ENCODE measurements at places on chromosomes 16 and 17.

DNA sequence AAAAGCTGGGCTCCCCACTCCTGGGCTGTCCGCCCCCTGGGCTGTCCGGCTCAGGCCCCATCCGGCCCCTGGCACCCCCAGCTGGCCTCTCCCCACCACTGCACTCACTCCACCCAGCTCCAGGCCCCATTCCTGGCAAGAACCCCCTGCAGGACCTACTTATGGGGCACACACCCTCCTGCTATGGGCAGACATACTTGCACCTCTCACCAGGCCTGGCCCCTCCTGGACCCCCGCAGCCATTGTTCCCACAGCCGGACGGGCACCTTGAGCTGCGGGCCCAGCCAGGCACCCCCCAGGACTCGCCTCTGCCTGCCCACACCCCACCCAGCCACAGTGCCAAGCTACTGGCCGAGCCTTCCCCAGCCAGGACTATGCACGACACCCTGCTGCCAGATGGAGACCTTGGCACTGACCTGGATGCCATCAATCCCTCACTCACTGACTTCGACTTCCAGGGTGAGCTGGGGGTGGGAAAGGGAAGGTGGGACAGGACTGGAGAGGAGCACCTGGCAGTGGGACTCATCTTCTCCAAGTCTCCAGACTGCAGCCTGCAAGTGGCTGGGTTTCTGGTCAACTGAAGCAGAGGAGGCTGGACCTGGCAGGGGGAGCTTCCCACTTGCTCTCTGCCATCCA lies 17.6 kb downstream of the UNC119 start:
- no peak for DNase-seq

DNA sequence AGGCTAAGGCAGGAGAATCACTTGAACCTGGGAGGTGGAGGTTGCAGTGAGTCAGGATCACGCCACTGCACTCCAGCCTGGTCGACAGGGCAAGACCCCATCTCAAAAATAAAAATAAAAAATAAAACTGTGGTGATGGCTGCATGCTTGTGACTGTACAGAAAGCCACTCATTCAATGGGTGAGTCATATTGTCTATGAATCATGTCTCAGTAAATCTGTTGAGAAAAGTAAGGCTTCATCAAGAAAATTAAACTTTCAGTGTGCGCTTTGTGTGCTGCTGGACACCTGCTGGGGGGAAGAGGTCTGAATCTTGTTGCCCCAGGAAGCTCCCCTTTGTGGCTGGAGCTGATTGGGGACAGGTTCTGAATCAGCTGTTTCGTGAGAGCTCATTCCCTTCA lies 11.3 kb downstream of the NUBP1 start:
- peak; percentile 82 for DNase-seq

DNA sequence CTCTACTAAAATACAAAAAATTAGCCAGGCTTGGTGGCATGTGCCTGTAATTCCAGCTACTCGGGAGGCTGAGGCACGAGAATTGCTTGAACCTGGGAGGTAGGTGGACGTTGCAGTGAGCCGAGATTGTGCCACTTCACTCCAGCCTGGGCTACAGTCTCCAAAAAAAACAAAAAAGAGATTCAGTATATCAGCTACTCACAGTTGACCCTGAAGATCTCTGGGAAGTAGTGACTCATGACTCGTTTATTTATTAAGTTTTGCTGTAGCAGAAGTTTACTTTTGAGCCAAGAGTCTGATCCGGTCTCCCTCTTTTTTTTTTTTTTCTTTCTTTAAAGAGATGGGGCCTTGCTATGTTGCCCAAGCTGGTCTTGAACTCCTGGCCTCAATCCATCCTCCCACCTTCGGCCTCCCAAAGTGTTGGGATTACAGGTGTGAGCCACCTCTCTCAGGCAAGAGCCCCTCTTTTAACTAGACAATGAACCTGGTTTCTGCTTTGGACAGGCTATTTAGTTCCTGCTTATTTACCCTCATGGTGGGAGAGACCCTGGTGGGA lies 4.4 kb downstream of the MVP start:
- peak; percentile 87 for DNase-seq

- DNase-seq = peak; percentile 67
Observed at GRCh38 chr16:75402821-75403475, 30.4 kb downstream of the CFDP1 start.

GRCh38 chr16:76329106-76329505 lies 51.9 kb downstream of the CNTNAP4 start:
- no peak for DNase-seq

DNA sequence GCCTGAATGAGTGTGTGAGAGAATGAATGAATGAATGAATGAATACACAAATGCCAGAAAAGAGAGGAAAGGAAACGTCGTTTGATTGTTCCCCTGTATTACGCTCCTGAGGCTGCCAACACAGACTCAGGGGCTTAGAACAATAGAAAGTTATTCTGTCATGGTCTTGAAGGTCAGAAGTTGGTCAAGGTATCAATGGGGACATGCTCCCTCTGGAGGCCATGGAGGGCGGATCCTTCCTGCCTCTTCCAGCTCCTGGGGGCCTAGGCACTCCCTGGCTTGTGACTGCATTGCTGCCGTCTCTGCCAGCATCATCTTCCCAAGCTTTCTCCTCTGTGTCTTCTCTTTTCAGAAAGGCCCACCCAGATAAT lies 1.5 kb upstream of the SLC38A8 start:
- DNase-seq = peak; percentile 63

GRCh38 chr17:34423978-34424813 lies 61.2 kb upstream of the CCL1 start:
- no peak for DNase-seq

DNA sequence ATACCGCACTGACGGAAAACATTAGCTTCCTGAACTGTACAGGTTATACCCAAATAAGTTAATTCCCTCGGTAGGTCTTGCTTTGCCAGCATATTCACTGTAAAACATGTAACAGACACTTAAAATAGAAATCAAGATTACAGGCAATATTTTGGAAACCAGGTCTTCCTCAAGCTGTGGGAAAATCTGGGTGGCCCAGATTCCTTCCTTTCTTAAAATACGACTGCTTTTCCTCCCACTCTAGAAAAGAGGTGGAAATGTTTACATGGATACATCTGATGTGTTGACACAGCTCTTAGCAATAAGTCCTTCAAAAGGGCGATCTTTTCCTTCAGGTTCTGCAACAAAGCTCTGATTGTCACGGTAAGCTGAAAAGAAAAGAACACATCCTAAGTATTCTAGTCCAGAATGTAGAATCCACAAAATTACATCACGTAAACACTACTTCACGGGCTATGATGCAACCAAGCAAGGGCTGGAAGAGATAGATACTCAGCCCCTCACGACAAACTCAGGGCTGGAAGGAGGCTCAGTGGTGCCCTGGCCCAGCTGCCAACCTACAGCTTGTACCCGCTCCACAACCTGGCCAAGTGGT lies 18.4 kb downstream of the STX8 start:
- DNase-seq = no peak

DNA sequence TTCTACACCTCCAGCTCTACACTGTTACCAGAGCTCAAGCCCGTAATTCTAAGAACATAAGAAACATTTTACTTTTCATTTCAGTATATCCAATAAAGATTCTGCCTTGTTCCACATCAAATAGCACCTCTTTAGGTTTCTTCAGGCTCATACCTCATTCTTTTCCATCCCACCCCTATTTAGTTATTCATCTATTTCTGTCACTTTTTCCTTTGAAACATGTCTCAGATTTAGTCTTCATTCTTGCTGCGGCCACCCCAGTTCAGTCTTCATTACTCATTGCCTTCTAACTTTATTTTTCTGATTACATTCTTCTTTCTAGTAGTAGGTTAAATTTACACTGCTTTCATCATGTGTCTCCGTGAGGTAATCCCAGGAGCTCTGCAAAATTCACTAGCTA lies 33.5 kb downstream of the PPM1E start:
- DNase-seq = no peak

DNA sequence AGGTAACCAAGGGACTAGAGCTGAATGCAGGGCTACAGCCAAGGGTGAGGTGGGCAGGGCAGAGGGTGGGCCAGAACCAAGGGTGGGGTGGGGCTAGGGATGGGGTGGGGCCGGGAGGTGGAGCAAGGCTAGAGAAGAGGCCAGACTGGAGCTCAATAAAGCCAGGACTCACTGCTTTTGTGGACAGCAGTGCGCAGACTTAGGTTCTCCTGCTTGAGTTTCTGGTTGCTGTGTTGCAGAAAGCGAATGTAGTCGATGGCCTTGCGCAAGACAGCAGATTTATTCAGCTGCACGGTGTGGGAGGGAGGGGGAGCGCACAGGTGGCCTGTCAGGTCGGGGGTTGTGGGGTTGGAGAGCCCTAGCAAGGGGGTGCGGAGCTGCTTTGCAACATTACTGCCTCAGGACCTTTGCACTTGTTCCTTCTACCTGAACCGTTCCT lies 18.7 kb downstream of the SREBF1 start:
- peak; percentile 57 for DNase-seq

DNA sequence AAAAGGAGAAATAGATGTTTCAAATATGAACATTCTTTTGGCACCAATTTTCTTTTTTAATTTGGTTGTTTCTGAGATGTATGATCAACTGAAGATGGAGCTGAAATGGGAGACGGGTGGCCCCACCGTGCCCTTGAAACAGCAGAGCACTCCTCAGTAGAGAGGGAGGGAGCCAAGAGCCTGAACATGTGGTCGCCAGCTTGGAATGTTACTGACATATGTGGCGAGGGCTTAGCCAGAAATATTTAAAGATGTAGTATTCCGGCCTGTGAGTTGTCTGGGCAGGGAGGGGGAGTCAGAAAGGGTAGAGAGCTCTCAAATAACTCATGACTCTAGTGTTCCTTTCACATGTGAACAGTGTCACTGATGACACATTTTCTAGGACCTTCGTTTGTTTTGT lies 13.3 kb upstream of the MRC2 start:
- DNase-seq = peak; percentile 59

GRCh38 chr16:3460121-3460520 lies 16.6 kb downstream of the NAA60 start:
- DNase-seq = no peak

DNA sequence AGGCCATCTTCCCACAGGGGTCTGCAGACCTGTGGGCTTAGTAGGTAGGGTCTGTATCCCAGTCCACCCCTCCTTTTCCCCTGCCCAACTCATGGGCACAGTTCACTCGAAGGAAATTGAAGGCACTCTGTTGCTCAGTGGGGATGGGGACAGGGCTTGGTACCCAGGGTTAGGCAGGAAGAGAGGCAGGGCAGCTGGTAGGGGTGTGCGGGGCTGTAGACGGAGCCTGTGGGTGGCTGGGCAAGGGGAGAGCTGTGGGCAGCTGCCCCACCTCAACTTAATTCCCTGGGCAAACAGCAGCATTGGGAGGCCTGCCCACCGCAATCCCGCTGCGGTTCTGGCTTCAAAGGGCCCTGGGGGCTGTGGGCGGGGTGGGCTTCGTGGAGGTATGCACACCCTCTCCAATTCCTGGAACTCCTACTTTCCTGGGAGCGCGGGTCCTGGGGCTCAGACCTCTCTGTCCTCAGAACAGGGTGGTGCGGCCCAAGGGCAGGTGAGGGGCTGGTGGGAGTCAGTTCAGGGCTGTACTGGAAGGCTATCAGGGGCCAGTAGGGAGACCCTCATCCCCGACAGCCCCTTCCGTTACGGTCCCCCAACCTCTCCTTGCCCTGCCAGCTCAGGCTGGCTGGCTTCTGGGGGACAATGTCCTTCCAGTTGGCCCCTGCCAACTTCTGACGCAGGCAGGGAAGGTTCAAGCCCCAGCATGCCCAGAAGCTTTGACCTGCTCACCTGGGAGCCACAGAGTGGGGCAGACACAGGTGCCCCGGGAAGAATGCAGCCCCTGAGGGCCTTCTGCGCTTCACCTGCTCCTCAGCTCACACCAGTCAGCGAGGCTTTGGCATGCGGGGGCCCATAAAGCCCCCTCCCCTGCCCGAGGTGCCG lies 9.1 kb downstream of the FOXJ1 start:
- DNase-seq = no peak

- DNase-seq = no peak
Observed at GRCh38 chr17:16325964-16326363, 27.3 kb downstream of the CENPV start.

DNA sequence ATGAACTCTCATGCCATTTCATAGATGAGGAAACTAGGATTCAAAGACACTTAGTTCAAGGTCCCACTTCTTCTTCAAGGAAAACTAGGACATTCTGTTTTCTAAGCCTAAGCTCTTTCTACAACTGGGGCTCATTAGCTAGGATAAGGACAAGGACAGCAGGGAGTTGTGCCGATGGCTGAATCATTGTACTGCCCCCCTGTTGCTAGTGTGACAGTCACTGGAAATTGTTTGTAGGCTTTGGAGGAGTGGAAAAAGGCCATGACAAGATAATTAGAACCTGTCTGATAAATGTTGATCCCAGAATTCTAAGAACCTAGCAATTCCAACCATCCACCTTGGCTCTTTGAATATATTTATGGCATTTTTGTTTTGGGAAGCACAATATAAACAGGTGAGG lies 445.7 kb downstream of the CDH8 start:
- DNase-seq = no peak

GRCh38 chr16:48613061-48613957 lies 3.3 kb upstream of the N4BP1 start:
- DNase-seq = peak; percentile 22

DNA sequence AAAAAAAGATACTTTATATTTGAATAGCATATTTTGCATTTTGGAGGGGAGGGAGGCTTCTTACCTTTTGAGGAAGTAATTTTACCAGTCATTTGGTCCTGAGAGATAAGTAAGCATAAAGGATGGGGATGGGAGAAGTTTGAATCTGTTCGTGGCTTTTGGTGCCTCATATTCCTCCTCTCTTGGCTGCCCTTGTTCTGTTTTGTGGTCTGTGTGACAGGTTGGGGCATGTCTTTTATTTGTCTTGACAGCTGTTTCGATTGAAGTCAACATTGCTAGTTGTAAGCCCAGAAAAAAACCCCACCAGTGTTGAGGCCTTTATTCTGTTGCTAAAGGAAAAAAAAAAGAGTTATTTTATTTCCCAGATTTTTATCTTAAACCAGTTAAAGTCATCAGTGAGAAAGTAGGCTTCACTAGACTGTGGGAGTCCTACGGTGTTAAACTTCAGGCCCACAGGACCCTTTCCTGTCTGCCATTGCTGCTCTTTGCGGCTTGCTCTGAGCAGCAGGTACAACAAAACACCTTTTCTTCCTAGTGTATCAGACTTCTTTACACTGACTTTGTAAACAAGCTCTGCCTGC lies 11.4 kb downstream of the SLC7A6 start:
- DNase-seq = no peak

DNA sequence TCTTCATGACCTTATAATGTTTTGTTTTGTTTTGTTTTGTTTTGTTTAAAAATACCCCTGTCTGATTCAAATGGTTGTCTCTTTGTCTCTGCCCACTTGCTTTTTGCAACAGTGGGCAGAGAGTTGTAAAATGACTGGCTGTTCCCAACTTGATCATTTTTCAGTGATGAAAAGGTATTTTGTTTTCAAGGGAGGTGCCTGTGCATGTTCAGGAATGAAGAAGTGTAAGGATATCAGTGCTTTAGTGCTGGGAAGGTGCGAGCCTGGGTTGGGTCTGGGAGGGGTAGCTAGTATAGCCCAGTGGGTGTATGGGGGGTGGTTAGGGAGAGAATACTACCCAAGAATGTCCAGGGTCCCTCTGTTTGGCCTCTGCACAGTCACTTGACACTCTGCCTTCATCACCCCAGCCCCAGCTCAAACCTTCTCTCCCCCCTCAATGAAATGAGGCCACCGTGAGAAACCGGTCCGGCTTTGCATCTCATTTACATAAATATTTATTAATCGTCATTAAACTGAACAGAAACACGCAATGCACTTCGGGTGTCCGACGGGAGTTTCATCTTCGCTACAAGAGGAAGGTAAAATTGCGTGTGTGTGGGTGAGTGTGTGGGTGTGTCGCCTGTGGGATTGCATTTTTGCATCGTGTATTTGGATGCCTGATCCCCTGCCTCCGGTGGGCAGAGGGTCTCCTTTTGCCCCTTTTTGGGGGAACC lies 4.3 kb downstream of the NEUROD2 start:
- DNase-seq = no peak

GRCh38 chr16:56311208-56312027 lies 113.9 kb downstream of the AMFR start:
- no peak for DNase-seq

GRCh38 chr16:83310816-83311215 lies 497.0 kb upstream of the HSBP1 start:
- no peak for DNase-seq

All from ELR (cell line).